Stimulated activated CD4-positive, alpha-beta T cell treated with anti-CD3 and anti-CD28 coated beads, Interleukin-12 subunit alpha, Interleukin-12 subunit beta, amount 100 ng/mL, for 24 hours (primary cell): ENCODE measurements at places on chromosomes 5 and 9.

DNA sequence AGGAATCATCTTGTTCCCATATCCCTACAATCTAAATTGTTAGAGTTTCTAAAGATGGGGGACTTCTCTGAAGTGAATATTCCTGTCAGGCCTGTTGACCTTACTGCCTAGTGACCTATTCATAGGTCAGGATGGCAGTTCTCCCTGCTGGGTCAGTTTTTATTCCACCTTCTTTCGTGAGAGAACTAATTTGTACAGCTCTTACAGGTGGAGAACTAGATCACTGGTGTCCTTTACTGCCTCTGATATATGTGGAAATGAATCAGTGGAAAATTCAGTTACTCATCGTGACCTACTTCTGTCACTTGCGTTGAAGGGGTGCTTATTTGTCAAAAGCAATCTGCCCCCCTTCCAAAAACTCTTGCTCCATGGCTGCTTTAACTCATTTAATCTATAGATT lies 164.9 kb downstream of the CD180 start:
- DNase-seq, result no peak

GRCh38 chr9:8429157-8429556 lies 629.6 kb upstream of the DMAC1 start:
- no peak for DNase-seq

DNA sequence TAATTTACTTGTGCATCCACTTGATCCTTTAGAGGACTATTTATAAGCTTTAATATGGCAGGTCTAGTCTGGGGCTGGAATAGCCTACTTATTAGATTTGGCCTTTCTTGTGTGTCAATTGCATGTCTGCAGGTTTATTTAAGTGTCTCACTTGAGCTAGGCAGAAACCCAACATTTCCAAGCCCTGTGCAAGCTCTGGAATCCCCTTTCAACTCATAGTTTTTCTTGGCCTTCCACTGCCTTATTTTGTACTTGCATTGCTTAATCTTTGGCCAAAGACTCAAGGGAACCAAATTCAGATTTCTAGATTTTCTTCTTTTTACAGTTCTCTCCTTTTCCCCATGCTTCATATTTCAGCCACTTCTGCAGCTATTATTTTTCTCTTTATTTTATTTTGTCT lies 102.4 kb upstream of the RFX3 start:
- no peak for DNase-seq

DNA sequence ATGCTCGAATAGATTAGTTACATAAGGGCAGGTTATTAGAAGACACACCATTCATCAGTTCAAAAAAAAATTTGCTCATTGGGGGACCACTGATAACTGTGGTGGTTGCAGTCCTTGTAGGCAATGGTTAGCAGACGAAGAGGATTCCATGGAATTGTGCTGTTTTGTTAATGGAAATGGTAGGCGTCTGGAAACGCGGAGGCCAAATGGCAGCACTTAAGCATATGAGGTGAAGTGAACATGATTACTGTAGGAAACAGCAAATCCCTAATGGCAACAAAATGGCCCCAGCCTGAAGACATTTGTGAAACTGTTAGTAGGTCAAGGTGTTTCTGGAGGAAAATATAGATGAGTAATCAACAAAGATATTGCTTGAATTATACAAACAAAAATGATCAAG lies 535.4 kb upstream of the PTPRD start:
- DNase-seq, result no peak

DNA sequence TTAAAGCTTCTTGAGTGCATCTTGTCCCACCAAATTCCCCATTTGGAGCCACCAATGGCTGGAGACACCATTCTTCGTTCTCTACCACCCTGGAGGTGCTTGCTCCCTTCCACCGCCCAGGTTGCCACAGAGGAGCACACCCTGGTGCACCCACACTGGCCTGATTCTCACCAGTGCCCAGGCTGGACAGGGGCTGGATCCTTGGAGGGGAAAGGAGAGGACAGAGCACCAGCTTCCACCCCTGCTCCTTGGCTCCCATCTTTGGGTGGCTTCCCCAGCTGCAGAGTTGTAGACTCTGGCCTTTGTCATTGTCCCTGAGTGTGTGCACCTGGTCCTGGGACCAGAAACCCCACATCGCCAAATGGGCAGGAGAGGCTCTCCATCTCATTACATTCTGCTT lies 21.9 kb upstream of the CTSV start:
- no peak for DNase-seq

- DNase-seq, result no peak
Observed at GRCh38 chr9:28004900-28005299, 431.6 kb upstream of the C9orf72 start.
